A375 (cell line): ENCODE measurements at places on chromosomes 6 and 20. TPM values are rescaled to one million over a fixed set of nuclear protein-coding genes. Genes with fewer than 3 reads are reported as not detected.

TRDN gene
- 0.24 TPM in 1 of 2 replicates, not detected in the other for total RNA-seq

SASH1 gene
- total RNA-seq: 21.7 and 29.0 TPM in 2 replicates

CENPW gene
- 14.4 and 21.5 TPM in 2 replicates for total RNA-seq

HRH3 gene
- not detected in 2 replicates for total RNA-seq

SLC32A1 gene
- not detected in 2 replicates for total RNA-seq

BMP2 gene
- 13.4 and 15.8 TPM in 2 replicates for total RNA-seq

MTFR2 gene
- total RNA-seq: 2.5 and 5.1 TPM in 2 replicates

PRPH2 gene
- not detected in 2 replicates for total RNA-seq

CYP24A1 gene
- total RNA-seq: 0.08 TPM in 1 of 2 replicates, not detected in the other

MCM8 gene
- 29.2 and 32.0 TPM in 2 replicates for total RNA-seq

TRAM2 gene
- 28.7 and 33.8 TPM in 2 replicates for total RNA-seq

ARID1B gene
- 21.1 and 21.2 TPM in 2 replicates for total RNA-seq

GJA10 gene
- not detected in 2 replicates for total RNA-seq

HLA-DRB1 gene
- 67.3 and 68.2 TPM in 2 replicates for total RNA-seq

UST gene
- total RNA-seq: 2.8 and 4.1 TPM in 2 replicates

TAAR2 gene
- total RNA-seq: not detected in 2 replicates

DPPA5 gene
- not detected in 2 replicates for total RNA-seq

DACT2 gene
- total RNA-seq: not detected in 2 replicates

MYH7B gene
- total RNA-seq: 0.04 and 0.13 TPM in 2 replicates

RSPH3 gene
- total RNA-seq: 4.4 and 5.9 TPM in 2 replicates

DNAH8 gene
- 0.03 TPM in 1 of 2 replicates, not detected in the other for total RNA-seq

SLC29A1 gene
- total RNA-seq: 16.3 and 21.6 TPM in 2 replicates

PRRT1 gene
- 0.19 TPM in 1 of 2 replicates, not detected in the other for total RNA-seq

GRM1 gene
- total RNA-seq: not detected in 2 replicates

RGS17 gene
- total RNA-seq: 0.53 and 2.1 TPM in 2 replicates

ESR1 gene
- total RNA-seq: not detected in 2 replicates

TREML1 gene
- total RNA-seq: not detected in 2 replicates

RHAG gene
- total RNA-seq: not detected in 2 replicates

SCUBE3 gene
- 0.82 and 1.0 TPM in 2 replicates for total RNA-seq

ENPP5 gene
- not detected in 2 replicates for total RNA-seq

PGC gene
- total RNA-seq: not detected in 2 replicates

DUSP15 gene
- 1.5 and 3.1 TPM in 2 replicates for total RNA-seq
